ENCODE measurements at places on chromosomes 3 and 15.

GRCh38 chr3:23941440-23941839 is 3.6 kb upstream of the NR1D2 start:
- DNase-seq, result no peak

- no peak for DNase-seq
These were observed 111.5 kb downstream of the TBL1XR1 start for GRCh38 chr3:177085794-177086193.

DNA sequence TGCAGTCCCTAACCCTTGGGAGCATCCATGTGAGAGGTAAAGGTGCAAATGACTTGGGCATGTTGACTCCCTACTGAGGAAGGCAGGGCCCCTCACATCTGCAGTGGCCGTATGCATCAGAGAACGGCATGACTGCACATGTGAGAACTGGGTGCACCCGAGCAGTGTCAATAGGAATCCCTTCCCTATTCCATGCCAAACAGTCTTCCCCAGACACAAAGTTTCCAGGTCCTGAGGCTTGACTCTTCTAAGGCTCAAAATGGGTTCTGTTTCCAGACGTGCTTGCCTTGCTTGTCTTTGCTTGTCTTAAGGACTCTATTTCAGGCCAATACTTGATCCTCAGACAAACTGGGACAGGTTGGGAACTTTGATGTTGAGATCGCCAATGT is 20.5 kb upstream of the ANPEP start:
- no peak for DNase-seq

DNA sequence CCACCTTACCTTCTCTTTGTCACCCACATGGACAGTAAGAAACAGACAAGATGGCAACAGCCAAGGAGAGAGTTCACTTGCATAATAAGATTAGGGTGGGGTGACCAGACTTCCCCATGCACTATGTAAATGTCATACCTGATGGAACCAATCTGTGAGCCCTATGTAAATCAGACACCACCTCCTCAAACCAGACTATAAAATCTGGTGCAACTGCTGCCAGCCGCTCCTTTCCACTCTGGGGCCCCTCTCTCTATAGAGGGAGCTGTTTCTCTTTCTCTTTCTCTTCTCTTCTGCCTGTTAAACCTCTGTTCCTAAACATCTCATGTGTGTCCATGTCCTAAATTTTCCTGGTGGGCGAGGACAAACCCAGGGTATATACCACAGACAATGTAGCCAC is 405.5 kb upstream of the CNTN4 start:
- no peak for DNase-seq

DNA sequence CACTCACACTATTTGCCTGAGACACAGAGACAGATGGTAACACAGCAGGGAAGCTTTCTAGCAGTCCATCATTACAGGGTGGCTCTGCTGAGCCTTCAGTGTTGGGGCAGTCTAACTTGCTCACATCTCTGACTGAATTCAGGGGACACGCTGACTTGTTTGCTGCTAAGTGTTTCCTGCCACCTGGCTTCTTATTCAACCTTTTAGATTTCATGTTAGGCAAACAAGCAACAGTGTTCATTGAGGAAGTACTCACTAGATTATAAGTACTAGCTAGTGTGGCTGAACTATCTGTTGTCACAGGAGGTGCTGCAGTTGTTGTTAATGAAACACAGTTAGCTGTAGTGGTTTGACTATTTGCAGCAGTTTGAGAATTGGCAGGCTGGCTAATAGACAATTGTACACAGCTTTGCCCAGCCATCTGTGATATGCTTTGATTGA is 37.3 kb downstream of the USF3 start:
- no peak for DNase-seq

DNA sequence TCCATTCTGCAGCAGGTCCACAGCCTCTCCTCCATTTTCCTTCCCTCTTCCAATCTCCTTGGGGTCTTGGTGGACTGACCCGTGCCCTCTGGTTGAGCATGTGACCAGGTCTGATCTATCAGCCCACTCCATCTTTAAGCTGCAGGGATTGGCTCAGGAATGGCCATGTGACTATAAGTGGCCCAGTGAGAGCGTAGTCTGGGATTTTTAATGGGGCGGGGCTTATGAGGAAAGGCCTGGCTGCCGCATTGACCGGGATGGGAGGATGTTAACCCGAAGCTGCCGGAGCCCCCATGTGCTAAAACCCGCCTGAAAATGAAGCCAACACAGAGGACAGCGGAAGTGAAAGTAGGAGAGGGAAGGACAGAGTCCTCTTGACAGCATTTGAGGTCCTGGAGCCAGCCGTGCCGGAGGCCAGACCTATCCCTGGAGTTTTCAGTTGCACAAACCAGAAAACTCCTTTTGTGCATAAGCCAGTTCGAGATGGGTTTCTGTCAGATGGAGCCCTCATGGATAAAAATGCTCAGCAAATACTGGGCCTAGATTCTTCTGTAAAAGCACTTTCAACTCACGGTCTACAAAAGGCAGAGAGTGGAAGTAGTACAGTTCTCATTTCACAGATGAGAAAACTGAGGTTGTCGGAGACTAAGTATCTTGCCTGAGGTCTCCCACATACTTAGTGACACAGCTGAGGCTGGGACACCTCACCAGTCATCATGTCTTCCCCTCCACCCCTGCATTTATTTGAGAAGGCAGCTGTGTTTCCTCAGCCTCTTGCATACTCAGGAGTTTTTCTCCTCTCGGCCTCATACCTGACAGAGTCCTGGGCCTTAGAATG is 61.9 kb downstream of the ATP2B2 start:
- DNase-seq, result no peak

- no peak for DNase-seq
These were observed 896.9 kb downstream of the DIPK2A start for GRCh38 chr3:144868506-144868905.
